Stimulated activated CD4-positive, alpha-beta T cell treated with anti-CD3 and anti-CD28 coated beads, Interleukin-2, amount 100 ng/mL, for 24 hours (primary cell): ENCODE measurements at places on chromosomes 11 and 22.

- no peak for DNase-seq
Measured at GRCh38 chr22:41132550-41132949, 40.2 kb downstream of the EP300 start.

DNA sequence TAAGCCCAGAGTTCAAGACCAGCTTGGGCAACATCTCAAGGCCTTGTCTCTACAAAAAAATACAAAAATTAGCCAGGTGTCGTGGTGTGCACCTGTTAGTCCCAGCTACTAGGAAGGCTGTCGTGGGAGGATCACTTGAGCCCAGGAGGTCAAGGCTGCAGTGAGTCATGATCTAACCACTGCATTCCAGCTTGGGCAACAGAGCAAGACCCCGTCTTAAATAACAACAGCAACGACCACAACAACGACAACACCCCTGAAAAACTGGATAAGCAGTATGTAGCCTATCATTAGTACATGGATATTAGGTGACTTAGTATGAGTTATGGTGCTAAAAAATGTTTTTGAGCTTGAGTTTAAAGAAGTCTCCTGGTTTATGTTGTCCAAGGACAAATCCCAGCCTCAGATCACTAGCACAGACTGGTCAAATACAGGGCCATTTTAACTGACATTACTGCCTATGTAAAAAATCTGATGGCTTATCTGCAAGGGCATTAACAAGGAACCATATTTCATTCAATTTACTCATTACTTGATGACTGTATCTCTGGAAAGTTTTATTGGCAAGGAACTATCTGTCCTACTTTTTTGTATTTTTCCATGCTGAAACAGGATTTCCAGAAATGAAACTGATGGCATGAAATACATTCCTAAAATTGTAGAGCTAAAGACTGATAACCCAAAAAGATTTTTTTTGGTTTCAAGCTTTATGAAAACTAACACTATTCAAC, 23.4 kb downstream of the C2CD3 start:
- DNase-seq, result no peak

DNA sequence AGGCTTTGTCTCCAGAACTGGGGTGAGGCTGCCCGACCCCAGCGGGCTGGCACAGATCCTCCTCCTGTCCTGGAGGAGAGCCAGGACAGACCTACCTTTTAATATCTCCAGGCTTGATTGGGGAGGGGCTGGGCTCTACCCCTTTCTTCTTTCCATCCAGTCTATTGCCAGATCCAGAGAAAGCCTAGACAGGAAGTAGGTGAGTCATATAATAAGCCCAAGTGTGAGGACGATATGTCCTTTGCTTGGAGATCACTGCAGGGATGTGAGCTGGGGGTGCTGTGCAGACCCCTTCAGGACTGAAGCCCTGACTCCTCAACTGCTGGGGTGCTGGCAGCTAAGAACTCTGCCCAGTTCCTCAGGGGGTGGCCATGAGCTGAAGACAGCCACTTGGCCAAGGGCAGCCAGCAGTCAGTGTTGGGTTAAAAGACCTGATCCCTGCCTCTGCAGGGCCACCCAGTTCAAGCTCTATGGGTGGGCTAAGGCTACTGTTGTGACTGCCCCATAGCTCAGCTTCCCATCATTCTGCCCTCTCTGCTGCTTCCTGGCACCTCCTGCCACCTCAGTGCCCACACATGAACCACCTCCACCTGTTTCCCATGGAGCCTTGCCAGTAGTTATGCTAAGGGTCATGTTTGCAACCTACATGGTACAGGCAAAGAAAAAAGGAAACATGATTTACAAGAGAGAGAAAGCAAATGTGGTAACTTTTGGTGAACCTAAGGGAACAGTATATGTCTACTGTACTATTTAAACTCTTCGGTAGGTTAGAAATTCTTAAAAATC, 8.3 kb upstream of the C22orf39 start:
- DNase-seq, result no peak

DNA sequence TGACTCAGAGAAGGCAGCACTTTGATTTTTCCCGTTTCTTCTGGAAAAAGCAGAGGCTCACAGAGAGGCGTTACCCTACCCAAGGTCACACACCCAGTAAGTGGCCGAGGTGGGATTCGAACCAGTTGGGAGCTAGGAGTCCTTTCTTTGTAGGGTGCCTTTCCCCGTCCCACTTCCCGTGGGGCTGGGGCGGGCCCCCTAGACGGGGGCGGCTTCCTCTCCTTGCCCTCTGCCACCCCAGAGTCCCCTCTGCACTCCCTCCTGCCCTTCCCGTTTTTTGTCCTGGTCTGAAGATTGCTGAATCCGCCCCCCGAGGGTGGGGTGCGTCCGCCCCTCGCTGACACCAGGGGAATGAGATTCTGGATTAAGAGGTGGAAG, 747 bp downstream of the TPCN2 start:
- no peak for DNase-seq

- DNase-seq, result no peak
Measured at GRCh38 chr11:1209371-1210057, 13.4 kb upstream of the MUC5B start.

- no peak for DNase-seq
Measured at GRCh38 chr11:75493626-75494025, 32.1 kb downstream of the GDPD5 start.
